ENCODE measurements at places on chromosomes 2 and 18.

DNA sequence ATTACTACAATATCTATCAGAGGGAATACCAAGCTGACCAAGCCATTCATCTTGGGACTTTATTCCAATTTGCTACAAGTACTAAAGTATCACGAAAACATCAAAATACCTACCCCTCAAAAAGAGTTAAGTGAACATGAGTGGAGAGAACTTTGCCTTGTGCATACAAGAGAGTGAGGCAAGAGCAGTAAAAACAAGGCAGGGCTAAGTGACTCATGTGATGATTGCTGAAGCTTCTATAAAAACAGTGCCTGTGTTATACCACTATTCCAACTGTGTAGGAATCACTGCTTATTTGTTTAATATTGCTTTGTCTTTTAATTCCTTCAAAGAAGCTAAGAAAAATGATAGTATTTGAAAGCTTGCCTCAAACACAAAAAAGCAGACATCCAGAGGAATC is 61.2 kb downstream of the FARSB start:
- no peak for DNase-seq

- DNase-seq, result no peak
Measured at GRCh38 chr2:8593243-8593642, 88.6 kb upstream of the ID2 start.

GRCh38 chr18:68035774-68036522 is 519.4 kb upstream of the DSEL start:
- no peak for DNase-seq

- DNase-seq, result peak; percentile 69
Measured at GRCh38 chr2:96533292-96534073, 3.1 kb upstream of the ARID5A start.

- DNase-seq, result no peak
Measured at GRCh38 chr2:67977464-67977863, 85.3 kb downstream of the C1D start.

GRCh38 chr18:46767217-46767616 is 10.4 kb upstream of the ST8SIA5 start:
- DNase-seq, result no peak

GRCh38 chr18:72868585-72869225 is 918 bp upstream of the NETO1 start:
- no peak for DNase-seq

DNA sequence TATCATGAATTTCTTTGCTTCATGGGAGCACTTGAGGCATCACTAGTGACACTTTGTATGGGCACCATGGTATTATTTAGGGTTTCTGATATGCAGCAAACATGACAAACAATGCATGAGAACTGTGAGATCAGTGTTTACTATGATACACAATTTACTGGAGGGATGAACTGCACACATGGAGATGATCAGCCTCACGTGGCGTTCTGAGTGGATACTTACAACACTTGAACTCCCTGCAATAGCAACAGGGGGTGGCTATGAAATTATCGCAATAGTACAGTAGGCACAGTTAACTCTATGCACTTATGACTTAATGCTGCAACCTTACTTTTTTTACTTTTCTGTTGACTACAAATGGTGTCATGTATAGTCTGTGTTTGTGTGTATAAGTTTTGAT is 18.5 kb upstream of the UGT1A8 start:
- no peak for DNase-seq

- DNase-seq, result no peak
Measured at GRCh38 chr18:36143391-36143790, 13.7 kb downstream of the ELP2 start.

GRCh38 chr2:238428866-238429265 is 2.1 kb downstream of the ASB1 start:
- DNase-seq, result no peak

GRCh38 chr2:162623888-162624287 is 214.7 kb downstream of the KCNH7 start:
- DNase-seq, result no peak

- no peak for DNase-seq
Measured at GRCh38 chr2:226690461-226691024, 109.1 kb downstream of the IRS1 start.

DNA sequence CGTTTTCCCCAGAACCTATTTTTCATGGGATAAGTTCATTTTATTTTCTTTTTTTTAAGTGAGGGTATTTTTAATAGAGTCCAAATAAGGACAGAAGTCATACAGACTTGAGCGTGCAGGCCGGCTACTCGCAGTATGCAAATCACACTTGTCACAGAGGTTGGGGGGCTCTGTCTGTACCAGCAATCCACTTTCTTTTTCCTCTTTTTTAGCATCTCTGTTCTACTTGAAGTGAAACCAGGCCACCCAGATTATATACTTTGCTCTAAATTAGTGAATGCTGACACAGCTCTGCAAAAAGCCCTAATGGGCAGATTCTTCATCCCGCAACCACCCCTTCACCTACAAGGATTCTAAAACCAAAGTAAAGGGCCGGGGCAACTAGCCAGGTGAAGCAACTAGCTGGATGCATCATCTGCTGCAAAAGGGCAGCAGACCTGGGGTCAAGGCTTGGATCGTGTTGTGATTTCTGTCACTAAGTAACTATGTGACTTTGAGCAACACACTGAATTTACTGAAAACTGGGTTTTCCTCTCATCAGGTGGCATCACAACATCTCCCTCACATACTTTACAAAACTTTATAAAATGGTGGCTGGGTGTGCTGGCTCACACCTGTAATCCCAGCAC is 18.4 kb downstream of the KDSR start:
- no peak for DNase-seq

DNA sequence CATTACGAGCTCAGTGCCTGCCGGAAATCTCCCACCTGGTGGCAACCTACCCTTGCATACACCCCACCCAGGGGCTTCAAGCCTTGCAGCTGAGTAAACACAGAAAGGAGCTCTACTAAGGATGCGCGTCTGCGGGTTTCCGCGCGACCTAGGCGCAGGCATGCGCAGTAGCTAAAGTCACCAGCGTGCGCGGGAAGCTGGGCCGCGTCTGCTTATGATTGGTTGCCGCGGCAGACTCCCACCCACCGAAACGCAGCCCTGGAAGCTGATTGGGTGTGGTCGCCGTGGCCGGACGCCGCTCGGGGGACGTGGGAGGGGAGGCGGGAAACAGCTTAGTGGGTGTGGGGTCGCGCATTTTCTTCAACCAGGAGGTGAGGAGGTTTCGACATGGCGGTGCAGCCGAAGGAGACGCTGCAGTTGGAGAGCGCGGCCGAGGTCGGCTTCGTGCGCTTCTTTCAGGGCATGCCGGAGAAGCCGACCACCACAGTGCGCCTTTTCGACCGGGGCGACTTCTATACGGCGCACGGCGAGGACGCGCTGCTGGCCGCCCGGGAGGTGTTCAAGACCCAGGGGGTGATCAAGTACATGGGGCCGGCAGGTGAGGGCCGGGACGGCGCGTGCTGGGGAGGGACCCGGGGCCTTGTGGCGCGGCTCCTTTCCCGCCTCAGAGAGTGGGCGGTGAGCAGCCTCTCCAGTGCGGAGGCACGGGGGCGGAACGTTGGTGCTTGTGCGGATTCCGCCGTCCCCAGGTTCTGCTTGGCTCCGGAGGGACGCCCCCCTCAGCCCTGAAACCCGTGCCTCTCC is at the start of gene MSH2:
TSS of gene MSH2 (plus strand) at position 352 of the 804 bp plus-strand sequence. CDS start at position 388, 36 bp downstream.
- peak; percentile 95 for DNase-seq

GRCh38 chr2:1748741-1749488 is 4.6 kb upstream of the PXDN start:
- no peak for DNase-seq

DNA sequence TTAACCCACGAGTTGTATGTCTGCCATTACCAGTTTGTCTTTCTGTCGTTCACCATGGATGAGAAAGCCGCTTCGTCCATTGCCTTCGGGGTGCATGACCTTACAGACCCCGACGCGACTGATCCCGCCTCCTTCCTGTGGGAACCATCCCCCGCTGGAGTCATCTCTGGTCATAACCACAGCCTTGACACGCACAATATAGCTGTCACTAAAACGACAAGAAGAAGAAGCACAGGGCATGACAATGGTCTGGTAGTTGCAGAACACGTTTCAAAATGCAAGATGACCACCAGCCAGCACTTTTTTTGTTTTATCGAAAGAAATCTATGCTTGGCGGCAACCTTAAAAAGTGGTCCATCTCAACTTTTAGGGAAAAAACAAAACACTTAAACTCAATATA is 87.7 kb downstream of the SPRED2 start:
- DNase-seq, result no peak

DNA sequence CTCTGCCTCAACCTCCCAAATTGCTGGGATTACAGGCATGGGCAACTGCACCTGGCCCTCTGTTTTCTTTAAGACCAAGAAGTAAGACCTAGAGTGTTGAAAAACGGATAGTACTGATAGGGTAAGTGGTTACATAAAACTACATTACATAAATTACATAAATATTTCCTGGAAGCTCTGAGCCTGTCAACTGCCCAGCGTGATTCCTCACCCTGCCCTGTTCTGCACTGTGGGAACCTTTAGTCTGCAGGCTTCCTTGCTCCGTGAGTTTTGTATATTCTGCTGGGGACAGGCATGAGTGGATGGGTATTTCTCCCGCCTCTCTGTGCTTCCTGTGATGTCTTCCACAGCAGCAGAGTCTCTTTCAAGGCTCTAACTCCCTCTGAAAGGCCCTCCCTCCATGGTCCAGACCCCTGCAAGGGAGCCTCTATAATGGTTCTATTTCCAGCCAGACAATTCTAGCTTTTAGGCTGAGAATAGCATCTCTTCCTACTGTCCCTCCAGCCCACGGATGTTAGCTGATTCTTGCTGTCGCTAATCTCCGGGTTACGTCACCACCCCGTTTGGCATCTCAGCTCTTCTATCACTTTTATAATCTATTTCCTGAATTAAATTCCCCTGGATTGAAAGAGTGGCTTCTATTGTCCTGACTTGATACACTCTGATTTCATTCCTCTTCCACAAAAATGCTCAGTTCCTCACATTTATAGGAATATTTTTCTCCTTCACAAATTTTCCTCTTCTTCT is 49.5 kb upstream of the PLEKHM3 start:
- no peak for DNase-seq

DNA sequence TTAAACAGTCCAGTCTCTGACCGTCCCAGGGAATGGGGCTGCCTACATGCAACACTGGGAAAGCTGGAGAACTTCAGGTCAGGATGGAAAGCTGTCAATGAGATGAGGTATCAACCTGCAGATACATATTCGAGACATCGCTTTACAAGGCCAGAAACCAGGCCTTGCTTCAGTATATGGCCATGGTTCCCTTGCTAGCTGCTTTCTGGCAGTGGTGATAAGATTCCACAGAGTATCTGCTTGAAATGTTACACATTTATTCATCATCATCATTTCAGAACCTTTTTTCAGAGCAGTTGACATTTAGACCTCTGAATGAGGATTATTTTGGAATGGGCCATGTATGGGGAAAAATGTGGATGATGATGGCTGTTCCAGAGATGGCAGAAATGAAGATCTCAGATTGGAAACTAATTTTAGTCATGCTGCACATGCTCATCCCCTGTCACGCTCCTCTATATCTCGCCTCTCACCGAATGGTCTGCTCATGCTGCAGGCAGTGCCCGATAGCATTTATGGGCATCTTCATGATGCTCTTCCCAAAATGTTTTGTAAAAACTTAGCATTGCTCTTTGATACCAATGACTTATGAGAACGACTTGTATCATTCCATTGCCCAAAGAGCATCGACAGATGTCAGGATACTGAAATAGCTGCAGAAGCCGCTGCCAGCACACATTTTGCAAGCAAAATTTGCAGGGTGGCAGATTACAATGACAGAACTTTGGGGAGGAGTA is 14.0 kb upstream of the BMP10 start:
- DNase-seq, result no peak

DNA sequence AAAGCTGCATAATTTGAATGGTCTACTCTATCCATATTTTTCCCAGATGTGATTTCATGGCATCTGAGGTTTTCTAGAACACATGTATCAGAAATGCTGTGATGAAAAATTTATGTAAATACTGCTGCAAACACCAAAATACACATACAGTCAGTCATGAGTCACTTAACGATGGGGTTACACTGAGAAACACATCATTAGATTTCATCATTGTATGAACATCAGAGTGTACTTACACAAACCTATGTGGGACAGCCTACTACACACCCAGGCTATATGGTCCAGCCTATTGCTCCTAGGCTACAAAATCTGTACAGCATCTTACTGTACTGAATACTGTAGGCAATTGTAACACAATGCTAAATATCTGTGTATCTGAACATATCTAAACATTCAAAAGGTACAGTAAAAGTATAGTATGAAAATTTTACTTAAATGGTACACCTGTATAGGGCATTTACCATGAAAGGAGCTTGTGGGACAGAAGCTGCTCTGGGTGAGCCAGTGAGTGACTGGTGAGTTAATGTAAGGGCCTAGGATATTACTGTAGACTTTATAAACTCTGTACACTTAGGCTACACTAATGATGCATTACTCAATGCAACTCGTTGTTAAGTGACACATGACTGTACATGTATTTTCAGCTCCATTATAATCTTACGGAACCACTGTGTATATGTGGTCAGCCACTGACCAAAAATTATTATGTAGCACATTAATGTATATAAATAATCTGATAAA is 33.5 kb downstream of the PNO1 start:
- DNase-seq, result no peak

DNA sequence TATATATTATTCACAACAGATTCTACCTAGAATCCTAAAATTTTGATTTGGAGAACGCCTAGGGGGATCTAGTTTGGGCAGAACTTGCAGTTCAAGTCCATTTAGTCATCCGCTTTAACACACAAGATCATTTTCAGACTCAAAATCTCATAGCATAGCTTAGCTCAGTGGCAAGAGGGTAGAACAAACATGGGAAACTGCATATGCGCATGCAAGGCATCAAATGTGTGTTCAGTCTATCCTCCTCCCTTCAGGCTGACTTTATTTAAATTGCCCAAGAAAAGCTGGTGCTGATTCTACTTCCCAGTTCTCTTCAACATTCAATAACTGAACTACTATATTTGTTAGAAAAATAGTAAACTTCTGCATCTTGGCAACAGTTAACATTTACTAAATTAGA is 79.6 kb upstream of the NRXN1 start:
- no peak for DNase-seq

DNA sequence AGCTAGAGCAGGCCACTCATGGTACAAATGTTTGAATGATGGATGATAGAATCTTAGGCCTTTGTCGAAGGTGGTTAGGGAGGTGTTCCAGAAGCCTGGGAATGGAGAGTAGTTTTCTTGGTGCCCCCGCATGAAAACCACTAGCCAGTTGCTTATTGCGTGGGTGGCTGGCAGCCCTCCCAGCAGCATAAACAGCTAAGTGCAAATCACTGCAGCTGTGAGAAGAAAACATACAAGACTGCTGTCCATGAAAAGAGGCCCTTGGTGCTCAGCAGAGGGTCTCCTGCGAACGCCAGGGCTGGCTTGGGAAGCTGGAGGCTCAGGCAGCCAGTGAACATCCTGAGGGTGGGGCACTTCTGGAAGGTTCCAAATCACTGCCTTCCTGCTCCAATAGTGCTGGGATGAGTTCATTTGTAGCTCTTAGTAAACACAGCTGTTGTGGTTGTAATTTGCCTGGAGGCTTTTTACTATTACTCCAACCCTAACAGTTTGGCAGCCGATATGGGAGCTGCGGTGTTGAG is 118.8 kb downstream of the MGAT5 start:
- no peak for DNase-seq

All from HL-60 (cell line).